GM23248 (cell line): ENCODE measurements at places on chromosomes 5 and 9. TPM values are rescaled to one million over a fixed set of nuclear protein-coding genes. Genes with fewer than 3 reads are reported as not detected.

GRCh38 chr5:12023614-12024241, 119.5 kb upstream of the CTNND2 start:
- peak; percentile 48 for DNase-seq

- no peak for DNase-seq
Observed at GRCh38 chr5:160289721-160290120, 22.6 kb downstream of the CCNJL start.

DNA sequence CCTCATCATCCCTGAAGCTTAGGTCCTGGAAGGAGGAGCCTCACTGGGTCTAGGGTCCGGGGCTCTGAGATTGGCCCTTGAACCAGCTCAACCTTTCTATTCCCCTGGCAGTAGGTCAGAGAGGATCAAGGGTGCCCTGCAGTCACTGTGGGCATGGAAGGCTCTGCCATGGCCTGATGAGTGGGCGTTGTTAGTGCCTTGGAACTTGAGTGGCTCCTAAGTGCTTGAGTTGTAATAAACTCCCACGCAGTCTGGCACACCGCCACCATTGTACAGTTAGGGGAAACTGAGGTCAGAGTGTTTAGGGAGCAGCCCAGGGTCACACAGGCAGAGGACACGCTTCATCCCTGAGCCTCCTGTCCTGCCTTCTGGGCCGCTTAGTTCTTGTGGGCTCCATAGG, 10.4 kb upstream of the SYNPO start:
- DNase-seq: no peak

GRCh38 chr5:138635265-138635664, 60.1 kb upstream of the HSPA9 start:
- DNase-seq: peak; percentile 36

DNA sequence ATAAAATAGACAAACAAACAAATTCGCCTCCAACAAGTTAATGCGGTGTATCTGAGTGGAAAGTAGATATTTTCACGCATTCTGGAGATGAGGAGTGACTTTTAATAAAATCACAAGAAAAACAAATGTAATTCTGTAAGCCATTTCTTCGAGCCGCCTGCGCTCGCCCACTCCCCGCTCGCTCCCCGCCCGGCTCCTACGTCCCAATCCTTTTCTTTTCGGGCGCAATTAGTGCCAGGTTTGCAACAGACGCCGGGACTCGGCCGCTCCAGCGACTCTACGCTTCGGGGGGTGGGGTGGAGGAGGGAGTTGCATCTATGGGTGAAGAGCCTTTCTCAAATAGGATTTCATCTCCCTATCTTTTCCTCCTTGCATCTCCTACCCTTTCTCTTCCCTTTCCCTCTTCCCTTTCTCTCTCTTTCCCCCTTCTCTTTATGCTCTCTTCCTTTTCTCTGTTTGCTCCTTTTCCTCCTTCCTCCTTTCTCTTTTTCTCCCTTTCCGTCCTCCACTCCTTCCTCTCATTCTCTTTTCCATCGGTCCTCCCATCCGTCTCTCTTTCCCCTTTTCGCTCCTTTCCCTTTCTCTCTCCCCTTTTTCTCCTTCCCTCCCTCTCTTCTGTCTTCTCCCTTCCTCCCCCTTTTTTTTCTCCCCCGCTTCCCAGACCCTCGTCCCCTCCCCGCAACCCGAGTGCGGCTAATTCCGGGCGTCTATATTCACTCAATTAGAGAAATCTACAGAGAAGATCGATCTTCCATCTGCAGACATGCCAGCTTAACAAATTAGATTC, 6.1 kb upstream of the OTP start:
- no peak for DNase-seq

Gene MEGF9
- 3.8 and 4.2 TPM in 2 replicates for total RNA-seq

Gene COL27A1
- total RNA-seq: 2.3 and 3.9 TPM in 2 replicates
